CD4-positive, alpha-beta T cell treated with Interleukin-21 for 1 hour (primary cell): ENCODE measurements at places on chromosomes 3 and 15.

GRCh38 chr15:77650265-77650664 is 17.6 kb upstream of the LINGO1 start:
- no peak for DNase-seq

DNA sequence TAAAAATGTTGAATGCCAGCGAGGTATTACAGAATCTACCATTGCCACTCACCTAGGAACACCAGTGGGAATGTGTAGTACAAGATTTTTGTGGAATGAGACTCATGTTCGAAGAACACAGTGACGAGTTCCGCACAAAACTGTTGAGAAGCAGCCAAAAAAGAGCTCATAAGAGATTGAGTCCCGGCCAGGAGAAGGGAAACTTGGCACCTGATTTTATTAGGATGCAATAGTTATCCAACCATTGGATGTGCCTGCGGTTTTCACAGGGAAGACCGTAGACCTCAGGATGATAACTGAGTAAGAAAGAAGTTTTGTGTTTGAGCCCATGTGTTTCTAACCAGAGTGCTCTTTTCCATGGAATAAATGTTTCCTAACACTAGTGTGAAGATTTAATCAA is 88.9 kb downstream of the PTPRG start:
- no peak for DNase-seq

DNA sequence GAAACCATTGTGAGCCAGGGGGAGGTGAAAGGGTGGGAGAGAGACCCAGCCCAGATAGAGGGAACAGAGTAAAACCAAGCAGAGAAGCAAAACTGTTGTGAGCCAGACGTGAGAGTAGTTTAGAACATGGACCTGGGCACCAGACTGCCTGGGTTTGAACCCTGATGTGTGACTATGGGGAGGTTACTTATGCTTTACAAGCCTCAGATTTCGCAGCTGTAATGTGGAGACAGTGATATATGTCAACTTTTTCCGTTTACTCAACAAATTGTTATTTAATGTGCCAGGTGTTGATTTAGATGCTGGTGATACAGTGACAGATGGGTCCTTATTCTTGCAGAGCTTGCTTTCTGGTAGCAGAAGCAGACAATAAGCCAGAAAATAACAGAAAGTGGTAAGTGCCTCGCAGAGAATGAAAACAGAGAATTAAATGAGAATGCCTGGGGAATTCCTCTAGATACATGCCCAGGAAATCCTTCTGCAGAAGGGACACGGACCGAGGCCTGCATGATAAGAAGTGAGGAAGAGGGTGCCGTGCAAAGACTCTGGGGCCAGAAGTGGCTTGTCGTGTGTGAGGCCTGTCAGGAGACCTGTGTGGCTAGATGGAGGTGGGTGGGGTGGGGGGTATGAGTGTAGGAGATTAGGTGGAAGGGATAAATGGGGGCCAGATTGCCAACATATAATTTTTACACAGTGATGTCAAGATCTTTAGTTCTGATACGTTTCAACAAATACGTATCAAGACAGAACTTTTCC is 15.0 kb downstream of the KAT2B start:
- DNase-seq: no peak

DNA sequence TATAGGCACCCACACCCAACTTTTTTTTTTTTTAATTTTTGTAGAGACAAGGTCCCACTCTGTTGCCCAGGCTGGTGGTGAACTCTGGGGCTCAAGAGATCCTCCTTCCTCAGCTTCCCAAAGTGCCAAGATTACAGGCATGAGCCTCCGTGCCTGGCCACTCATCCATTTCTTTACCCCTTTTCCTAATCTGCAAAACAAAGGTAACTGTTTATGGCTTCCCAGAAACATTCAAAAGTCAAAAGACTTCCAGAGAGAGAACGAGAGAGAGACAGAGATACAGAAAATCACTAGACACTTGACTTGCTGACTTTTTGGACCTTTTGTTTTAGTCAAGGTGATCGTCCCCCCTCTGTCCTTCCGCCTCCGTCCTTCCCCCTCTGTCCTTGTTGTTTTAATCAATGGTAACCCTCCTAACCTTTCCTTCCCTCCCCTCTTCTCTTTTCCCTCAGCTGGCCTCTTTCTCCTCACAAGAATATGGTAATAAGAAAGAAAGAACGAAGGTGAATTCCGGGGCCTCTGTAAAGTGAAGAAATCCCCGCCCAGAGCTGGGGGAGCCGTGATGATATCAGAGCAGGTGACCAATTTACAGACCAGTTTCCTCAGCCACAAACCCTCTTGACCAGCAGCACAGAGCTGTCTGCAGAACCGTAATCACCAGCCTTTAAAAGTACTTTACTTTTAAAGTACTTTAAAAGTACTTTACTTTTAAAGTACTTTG is 21.9 kb downstream of the KLHL6 start:
- no peak for DNase-seq

DNA sequence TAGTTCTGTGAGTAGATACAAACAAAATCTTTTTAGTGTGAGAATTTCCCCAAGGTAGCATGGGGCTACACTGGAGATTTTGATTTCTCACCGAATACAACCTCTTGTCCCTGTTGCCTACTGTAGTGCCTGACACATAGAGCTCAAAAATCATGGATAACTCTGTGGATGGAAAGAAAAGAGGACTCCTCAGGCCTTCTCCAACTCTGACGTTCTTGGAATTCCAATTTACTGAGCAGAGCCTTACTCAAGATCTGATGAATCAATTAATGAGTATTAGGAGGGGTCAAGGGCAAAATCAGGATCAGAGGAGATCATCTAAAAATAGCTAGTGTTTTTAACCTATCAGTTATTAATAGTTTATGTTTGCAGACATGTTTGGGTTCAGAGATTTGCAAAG is 46.7 kb upstream of the PYDC2 start:
- no peak for DNase-seq

GRCh38 chr15:60392986-60393790 is 4.6 kb downstream of the ANXA2 start:
- no peak for DNase-seq

DNA sequence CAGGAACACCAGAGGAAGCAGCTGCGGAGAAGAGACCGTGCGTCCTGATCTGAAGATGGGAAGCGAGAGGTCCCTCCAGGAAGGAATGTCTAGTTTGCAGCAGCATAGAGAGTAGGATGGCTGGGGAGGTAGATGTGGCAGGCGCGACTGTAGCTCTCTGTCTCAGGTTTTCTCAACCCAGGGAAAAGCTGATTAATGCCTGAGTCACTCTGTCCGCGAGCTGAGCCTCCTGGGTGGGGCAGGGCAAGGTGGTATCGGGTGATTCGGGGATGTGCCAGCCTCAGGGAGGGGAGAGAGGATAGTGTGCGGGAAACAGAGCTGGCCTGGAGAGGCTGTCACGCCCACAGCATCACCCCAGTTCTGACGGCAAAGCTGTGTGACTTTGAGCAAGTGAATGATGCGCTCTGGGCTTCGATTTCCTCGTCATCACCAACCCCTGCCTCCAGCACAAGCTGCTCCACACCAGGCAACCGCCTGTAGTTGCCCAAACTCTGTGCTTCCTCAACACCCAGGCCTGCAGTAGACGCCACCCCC is 28.4 kb downstream of the CPN2 start:
- no peak for DNase-seq

DNA sequence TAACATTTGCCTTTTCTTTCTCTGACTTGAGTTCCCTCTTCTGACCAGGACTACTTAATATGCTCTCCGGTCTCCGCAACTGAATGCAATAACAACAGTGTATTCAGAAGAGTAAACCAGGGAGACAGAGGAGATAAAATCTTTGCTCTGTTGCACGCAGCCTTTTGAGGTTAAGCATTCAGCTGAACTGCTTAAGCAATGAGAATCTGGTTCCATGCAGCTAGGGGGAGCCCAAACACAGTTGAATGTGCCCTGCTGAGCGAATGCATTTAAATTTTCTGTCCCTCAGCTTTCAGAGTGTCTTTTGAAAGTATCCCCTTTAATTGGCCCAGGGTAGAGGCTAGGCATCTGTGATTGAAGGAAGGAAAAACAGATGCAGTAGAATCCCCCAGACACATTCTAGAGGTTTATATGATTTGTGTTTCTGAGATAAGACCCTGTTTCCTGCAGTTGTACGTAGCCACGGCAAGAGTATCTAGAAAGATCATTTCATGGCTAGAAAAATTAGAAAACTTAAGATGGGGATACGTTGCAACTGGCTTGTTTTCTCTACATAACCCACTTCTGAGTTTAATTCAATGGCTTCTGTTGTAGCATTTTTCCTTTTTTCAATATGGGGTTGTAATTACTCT is 309.6 kb downstream of the TUSC7 start:
- peak; percentile 9 for DNase-seq

GRCh38 chr15:77507911-77508310 is 87.2 kb downstream of the HMG20A start:
- DNase-seq: no peak

- DNase-seq: no peak
Observed at GRCh38 chr15:69305933-69306568, 7.3 kb downstream of the PAQR5 start.

- DNase-seq: no peak
Observed at GRCh38 chr3:77655396-77655795, 615.5 kb downstream of the ROBO2 start.

- DNase-seq: peak; percentile 16
Observed at GRCh38 chr3:119637679-119638477, 22.5 kb downstream of the POPDC2 start.

GRCh38 chr3:56654460-56654859 is 28.6 kb downstream of the TASOR start:
- DNase-seq: no peak

DNA sequence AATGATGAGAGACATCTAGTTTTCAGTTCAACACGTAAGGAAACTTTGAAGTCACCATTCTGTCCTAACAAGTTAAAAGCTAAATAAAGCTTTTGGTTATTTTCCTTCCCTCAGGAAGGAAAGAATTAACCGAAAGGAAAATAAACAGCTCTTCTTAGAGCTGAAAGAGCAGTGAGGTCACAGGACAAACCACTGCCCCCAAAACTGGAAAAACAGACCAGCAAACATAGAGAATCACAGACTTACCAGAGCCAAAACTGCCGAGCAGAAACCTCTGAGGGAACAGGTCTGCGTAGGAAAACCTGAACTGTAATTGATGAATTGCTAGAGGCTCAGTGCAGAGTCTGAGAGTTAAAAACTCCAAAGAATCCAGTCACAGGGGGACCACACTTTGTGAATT is 14.7 kb downstream of the USP50 start:
- no peak for DNase-seq

DNA sequence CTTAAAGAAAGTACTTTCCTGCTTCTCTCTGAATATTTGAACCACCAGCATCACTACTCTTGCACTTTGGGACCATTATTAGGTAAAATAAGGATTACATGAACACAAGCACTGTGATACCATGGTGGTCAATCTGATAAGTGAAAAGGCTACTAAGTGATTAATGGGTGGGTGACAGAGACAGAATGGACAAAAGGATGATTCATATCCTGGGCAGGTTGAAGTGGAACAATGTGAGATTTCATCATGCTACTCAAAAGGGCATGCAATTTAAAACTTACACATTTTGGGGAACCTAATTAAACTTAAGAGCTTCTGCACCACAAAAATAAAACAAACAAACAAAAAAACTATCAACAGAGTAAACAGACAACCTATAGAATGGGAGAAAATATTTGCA is 172.0 kb upstream of the CD96 start:
- no peak for DNase-seq

GRCh38 chr3:168424059-168424734 is 328.5 kb upstream of the GOLIM4 start:
- DNase-seq: no peak

DNA sequence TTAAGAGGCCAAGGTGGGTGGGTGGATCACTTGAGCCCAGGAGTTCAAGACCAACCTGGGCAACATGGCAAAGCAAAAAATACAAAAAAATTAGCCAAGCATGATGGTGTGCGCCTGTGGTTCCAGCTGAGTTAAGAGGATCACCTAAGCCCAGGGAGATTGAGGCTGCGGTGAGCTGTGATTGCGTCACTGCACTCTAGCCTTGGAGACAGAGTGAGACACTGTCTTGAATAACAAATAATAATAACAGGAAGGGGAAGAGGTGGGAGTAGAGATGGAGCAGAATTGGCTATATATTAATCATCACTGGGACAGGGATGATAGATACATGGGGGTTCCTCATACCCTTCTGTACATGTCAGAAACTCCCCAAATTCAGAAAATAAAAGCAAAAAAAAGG is 23.8 kb upstream of the NMB start:
- peak; percentile 49 for DNase-seq

GRCh38 chr3:37444696-37445095 is 270.3 kb upstream of the LRRFIP2 start:
- DNase-seq: no peak

GRCh38 chr15:91593067-91593466 is 260.4 kb upstream of the SLCO3A1 start:
- DNase-seq: no peak

DNA sequence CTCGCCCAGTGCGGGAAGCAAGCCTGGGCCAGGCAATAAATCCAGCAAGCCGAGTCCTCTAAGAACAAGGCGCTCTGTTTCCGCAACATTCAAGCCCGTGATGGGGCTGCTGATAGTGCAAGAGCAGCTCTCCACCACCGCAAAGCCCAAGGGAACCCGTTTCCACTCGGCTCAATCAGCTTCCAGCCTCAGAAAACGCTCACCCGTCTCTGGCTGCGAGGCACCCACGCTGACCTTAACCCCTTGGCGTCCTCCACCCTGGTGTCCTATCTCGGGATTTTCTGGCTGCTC is 17.8 kb downstream of the SPATA12 start:
- peak; percentile 5 for DNase-seq

GRCh38 chr3:21892104-21892503 is 141.1 kb upstream of the ZNF385D start:
- no peak for DNase-seq

GRCh38 chr3:78163379-78163778 is 1123.5 kb downstream of the ROBO2 start:
- no peak for DNase-seq

- no peak for DNase-seq
Observed at GRCh38 chr15:39066677-39067076, 502.1 kb upstream of the RASGRP1 start.

DNA sequence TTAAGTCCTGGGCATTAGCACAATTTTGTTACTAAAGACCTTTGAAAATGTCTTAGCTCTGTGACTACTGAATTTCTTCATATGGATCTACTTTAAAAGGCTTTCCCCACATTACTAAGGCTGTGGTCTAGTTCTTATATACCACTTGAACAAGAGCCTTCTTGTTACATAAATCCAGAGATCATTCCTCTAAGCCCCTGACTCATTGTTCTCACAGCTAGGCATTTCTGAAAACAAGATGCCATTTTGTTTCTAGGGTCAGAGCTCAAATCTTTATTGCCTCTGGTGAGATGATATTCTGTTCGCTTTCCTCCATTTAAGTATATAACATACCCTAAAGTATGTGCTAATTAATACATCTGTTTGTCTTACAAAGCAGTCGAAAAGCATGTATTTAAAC is 29.8 kb upstream of the LPP start:
- no peak for DNase-seq

DNA sequence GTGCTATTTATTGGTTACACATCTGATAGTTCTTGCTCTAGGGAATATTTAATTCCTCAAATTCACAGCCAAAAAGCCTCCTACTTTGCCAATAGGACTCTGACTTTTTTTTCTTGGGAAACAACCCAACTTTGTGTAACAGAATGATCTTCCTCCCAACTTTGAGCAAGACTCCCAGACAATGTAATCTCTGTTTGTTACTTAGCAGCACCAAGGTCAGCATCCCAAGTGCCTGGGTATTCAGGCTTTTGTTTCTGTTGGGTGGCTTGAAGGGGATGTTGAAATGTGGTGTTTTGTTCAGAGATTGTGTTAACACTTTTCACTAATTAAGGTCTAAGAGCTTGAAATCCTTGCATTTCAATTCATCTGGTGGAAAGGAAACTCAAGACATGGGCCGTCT is 115.8 kb downstream of the ADAMTS9 start:
- DNase-seq: no peak

- DNase-seq: no peak
Observed at GRCh38 chr3:42665050-42665878, 11.8 kb downstream of the ZBTB47 start.

- DNase-seq: no peak
Observed at GRCh38 chr3:47804577-47804976, 1.6 kb downstream of the DHX30 start.
